ENCODE measurements at places on chromosomes 16 and 17.

DNA sequence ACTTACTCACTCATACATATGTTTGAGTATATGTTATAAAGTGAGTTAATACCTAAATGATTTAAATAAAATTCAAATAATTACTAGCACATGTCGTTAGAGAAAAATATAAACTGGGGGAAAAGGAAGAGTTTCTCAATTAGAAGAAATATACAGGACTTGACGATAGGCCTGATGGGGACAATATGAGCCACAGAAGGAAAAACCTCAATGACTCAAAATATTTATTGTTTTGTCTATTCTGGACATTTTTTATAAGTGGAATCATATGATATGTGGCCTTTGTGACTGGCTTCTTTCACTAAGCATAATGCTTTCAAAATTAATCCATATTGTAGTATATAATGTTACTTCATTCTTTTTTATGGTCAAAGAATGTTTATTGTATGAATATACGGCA lies 339.2 kb upstream of the PMFBP1 start:
- DNase-seq, result no peak

GRCh38 chr17:1764284-1764683 lies 2.4 kb downstream of the SERPINF1 start:
- DNase-seq, result peak; percentile 80

- no peak for DNase-seq
Measured at GRCh38 chr17:79044462-79044861, 20.5 kb downstream of the C1QTNF1 start.

DNA sequence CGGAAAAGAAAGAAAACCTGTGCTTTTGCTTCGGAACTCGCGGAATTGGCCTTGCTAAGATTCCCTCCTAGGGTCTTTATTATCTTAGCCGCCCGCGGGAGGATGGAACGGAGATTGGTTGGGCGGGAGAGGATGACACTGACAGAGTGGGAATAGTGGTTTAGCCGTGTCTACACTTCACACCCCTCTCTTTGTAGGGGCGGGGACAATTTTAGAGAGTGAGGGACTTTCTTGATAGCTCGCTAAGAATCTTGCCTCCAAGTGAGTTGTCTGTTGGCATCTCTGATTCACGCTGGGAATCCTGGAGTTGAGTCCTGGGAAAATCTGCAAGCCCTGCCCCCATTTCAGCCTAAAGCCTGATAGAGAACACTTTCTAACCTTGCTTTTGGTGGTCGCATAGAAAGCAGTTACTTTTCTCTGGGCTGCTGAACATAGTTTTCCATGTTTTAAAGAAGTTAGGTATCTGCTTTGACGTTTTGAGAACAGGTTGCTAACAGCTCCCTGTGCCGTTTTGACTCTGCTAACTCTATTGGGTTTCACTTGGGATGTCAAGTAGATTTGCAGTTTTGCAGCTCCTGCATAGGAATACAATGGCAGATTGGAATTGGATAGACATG lies 697 bp downstream of the NOL11 start:
- peak; percentile 9 for DNase-seq

DNA sequence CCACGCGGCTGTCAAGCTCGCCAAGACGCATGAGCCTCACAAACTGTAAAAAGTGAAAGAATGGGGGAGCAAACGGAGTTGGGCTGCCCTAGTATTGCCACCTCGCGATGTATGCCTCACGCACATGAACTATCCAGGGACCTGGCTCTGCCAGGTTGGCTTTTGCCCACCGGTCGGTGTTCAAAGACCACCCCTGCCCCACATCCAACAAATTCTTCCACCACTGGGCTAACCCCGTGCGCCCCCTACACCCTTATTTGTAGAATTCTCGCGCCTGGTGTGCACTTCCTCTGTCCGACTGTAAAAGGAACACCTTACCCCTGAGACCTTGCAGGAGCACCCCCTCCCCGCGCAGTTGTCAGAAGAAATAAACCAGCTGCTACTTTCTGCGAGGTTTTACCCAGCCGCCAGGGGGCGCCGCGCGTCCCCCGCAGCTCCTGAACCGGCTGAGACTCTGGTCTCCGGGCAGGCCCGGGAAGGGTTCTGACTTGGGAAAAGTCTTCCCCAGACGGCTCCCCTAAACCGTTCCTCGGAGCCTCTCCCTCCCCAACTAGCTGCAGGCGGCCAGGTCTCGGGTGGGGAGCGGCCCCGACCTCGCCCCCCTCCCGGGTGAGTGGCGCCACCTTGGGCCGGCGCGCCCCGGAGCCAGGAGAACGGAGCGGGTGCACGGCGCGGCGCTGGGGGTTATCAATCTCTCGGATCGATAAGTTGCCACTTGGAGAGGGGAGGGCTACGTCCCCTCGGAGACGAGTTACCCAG lies 1.7 kb upstream of the ZNF423 start:
- DNase-seq, result no peak

DNA sequence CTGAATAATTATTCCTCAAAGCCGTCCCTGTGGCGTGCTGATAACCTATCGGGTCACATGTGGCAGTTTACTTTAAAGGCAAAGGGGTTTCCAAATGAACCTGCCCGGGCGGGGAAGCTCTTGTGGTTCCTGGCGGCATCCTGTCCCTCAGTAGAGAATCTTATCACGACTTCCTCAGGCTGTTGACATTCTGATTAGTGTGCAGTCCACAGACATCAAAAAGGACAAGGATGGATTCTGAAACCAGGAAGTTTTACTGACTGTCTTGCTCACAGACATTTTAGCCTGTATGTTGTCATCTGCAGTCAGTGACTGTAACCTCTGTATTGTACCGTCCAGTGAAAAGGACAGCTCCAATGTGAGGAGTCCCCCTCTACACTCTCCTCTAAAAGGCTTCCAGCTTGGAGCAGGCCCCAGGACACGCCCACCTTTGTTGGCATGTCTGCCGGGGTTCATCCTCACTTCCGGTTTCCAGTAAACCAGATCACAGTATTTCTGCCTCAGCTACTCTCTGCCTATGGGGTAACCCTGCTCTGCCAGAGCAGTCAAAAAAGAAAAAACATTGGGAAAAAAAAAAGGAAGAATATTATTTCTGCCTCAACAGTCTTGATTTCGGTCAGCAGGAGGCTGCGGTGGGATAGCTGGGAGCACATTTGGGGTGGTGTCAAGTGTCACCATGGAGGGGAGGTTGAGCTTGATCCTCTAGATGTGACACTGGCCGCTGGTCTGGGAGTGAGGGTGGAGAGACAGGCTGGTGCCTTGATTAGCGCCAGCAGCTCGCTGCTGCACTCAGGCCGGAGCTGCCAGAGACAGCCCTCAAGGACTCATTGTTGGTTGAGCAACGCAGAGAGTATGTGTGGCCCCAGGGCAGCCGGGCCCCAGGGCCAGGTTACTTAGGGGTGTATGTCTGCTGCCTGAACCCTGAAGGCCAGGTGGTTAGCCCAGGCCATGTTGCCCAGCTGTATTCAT lies 89.0 kb upstream of the DNAH17 start:
- peak; percentile 64 for DNase-seq
